Trophoblast cell (in vitro differentiated cells and primary cell): ENCODE measurements at places on chromosomes 7 and 10.

GRCh38 chr7:147062897-147063296 is 946.3 kb downstream of the CNTNAP2 start:
- DNase-seq: no peak

DNA sequence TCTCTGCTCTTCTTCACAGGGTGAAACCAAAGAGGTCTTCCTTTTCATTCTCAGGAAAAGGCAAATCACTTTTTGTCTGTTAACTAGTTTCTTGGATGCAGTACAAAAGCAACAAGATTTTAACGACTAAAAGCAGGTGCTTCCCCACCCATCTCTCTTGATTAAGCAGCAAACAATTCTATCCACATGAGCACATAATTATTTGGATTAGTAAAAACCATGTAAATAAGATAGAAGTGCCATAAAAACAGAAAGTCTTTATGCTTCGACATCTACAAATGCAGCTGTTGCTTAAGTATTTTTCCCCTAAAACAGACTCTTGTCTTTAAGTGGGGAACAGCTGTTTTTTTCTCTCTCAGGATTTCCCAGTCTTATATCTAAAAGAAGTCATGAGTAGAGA is 37.4 kb downstream of the USP54 start:
- DNase-seq: no peak

- DNase-seq: no peak
Measured at GRCh38 chr7:2101630-2102374, 130.9 kb downstream of the MAD1L1 start.

DNA sequence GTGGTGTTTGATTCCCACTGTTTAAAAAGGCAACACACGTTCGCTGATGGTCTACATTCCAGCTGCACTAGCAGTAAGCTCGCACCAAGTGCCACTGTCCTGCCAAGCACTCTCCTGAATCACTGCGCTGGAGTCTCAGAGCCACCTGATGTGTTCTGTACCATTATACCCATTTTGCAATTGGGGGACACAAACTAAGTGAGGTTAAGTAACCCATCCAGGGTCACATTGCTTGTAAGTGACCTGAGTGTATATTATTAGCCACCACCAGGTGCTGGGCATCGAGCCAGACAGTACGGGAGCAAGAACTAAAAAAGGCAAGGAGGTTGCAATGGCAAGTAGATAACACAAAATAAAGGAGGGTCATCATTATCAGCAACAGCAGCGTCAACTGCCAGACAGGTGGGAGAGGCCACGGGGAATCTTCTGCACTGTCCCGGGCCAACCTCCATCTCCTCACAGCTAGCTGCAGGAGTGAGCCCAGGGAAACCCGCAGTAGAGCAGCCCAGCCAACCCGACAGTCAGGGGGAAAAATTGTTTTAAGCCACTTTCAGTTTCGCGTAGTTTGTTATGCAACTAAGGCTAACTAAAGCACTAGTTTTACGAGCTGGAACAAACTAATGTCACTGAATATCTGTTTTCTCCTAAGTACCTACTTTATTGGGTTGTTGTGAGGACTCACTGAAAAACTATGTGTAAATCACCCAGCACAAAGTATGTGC is 712 bp upstream of the CPVL start:
- DNase-seq: peak; percentile 68

DNA sequence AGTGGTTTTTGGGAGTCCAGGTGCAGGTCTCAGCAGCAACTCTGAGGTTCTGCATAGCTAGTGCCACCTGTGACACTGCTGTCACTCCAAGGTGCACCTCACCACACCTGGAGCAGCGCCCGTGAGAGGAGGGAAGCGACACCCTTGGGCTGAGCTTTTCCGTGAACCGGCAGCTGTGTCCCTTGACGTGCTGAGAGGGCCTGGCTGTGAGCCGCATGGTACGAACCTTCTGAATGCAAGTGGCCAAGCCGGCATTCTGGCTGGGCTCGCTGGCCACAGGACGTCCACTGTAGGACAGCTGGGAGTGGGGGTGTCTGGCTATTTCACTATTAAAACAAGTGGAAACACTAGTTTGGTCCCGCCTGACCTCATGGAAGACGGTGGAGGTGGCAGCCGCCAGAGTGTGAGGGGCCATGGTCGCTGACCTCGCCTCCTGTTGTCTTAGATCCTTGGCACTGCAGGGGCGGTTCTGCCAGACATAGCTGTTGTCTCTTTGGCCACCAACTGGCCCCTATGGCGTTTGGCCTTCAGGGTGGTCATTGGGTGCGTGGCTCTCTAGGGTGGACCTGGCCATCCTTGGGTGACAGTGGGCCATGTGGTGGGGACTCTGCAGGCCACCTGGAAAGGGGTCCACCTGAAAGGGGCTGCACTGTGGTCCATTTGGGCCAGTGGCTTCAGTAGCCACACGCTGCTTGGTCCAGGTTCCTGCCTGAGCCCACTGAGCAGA is 12.9 kb downstream of the INPP5A start:
- DNase-seq: no peak

DNA sequence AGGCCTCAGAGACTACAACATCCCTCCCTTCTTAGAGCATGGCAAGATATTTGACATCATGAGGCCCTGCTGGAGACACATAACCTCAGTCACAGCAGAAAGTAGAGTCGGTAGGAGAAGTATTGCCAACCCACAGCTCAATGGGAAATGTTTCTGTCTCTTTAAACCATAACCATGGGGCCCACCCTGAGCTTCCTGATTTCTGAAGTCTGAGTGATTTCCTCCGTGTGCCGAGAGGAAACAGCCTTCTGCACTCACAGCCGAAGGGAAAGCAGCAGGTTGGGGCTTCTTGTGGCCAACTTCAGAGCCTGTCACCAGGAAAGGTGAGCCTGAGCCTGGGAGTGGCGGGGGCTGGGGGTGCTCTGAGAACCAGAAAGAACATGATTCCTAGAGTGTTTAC is at the start of gene GIMAP1:
Gene GIMAP1 (plus strand): TSS at position 246 of the 400 bp plus-strand sequence. CDS start 2,435 bp downstream, outside the sequence.
- no peak for DNase-seq

GRCh38 chr7:107501593-107501992 is 31.7 kb downstream of the GPR22 start:
- peak; percentile 40 for DNase-seq
